GM12892 (cell line): ENCODE measurements at places on chromosomes 6 and 20.

DNA sequence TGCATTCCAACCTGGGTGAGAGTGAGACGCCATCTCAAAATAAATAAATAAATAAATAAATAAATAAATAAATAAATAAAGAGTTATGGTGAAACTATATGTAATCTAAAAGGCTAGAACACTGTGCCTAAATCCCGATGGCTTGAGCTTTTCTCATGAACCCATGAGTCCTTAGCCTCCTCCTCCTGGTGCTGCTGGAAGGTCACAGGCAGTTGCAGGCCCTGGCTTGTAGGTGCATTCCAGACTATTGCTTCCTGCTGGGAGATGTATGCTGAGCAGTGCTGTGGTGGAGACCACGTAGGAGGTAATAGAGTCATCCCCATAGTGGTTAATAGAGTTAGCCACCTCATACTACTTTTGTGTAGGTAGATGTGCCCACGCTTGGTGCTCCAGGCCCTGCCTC is 12.5 kb downstream of the PTK7 start:
- DNase-seq = no peak

DNA sequence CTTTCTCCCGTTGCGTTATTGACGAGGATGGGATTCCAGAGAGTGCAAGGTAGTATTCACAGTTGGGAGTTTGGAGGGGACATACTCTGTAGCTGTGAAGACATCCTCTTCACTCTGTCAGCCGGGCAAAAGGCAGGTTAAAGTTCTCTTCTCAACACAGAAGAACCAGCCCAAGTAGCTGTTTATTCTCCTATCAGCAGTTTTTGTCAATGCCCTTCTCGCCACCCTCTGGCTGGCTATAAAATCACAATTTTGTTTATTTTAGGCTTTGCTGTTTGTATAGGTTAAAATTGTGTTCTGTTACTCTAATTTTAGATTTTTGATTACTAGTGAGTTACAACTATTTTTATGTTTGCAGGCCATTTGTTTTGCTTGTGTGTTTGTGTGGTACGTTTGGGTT is 37.9 kb upstream of the MAS1 start:
- DNase-seq = no peak

DNA sequence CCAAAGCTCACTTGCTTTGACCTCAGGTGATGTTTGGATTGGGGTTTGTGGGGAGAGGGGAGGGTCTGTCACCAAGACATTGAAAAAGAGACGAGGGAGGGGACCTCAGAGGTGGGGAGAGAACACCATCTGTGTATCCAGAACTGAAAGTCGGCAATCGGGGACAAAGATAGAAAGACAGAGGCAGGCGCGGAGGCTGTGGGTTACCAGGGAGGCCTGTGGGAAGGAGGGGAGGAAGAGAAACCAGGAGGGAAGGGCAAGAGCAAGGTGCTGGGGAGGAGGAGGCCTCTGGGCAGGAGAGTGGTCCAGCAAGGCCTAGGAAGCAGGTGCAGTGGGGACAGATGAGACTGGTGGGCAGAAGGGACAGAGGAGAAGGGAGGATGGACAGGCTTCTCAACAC is 211.2 kb downstream of the CDC5L start:
- DNase-seq = no peak

- DNase-seq = no peak
Measured at GRCh38 chr6:23086100-23086499, 516.7 kb downstream of the HDGFL1 start.

DNA sequence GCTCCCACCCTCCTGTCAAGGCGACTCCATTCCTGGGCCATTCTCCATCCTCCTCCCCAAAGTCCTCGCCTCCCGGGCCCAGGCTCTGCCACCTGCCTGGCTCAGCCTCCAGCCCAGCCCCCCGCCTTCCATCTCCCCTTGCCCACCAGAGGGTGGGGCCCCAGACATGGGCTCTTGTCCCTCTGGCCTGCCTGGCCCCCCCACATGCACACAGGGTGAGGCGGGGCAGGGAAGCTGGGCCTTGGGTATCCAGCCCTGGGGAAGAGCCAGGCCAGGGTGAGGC is 95.2 kb downstream of the YTHDF1 start:
- DNase-seq = no peak

GRCh38 chr6:137309078-137309762 is 90.0 kb upstream of the IFNGR1 start:
- DNase-seq = no peak

GRCh38 chr6:158837684-158838625 is 18.8 kb upstream of the EZR start:
- no peak for DNase-seq

DNA sequence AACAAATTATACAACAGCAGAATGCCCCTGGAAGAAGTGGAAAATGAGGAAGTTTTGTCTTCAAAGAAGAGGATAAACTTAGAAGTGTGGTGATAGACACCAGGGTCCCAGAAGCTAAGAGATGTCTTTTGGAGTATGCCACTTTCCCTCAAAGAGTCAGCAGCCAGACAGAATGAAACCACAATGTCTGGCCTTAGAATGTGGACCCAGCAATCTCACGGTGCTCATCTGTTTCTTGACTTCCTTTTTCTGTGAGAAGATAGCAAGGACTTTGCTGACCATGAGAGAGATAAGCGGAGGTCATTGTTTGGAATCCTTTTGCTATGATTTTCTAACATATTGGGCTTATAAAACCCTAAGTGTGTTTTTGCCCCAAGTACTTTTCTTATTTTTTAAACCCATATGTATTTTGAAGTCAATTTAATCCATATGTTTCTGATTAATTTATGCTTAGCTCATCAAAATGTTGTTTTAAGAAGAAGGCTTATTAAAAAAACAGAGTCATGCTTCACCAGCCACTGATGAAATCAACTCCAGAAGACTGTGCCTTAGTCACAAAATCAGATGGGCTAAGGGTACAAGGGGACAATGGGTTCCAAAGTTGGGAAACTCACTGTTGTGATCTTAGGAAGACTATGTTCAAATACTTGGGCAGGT is 451.2 kb upstream of the JAG1 start:
- no peak for DNase-seq

DNA sequence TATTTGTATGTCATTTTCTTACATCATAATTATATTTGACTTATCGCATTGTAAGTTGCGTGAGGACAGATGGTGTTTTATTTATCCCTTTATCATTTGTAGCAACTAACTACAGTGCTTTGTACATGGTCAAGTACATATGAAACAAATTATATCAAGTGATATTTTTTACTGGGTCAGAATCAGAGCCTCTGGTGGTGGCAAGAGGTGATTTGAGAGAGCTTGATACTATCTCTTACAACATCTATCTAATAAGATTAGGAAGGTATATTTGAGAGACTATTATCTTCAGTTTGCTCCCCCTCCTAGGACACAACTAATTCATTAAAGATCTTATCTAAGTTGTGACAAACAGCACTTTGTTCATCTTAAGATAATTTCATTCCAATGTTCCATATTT is 47.7 kb downstream of the BCKDHB start:
- DNase-seq = no peak

DNA sequence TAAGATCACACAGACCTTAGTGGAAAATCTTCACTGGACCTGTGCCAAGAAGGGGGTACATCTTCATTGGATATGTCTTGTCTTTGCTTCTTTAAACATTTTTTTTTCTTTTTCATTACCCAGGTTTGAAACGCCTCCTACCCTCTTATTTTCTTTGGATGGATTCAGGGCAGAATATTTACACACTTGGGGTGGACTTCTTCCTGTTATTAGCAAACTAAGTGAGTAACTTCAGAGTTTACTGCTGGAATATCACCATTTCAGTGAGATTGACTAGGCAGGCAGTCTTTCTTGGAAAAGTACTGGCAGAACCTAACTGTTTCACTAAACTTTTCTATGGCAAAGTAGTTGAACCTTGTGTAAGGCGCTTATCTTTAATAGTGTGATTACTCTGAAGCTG is 47.0 kb downstream of the ENPP1 start:
- DNase-seq = no peak

DNA sequence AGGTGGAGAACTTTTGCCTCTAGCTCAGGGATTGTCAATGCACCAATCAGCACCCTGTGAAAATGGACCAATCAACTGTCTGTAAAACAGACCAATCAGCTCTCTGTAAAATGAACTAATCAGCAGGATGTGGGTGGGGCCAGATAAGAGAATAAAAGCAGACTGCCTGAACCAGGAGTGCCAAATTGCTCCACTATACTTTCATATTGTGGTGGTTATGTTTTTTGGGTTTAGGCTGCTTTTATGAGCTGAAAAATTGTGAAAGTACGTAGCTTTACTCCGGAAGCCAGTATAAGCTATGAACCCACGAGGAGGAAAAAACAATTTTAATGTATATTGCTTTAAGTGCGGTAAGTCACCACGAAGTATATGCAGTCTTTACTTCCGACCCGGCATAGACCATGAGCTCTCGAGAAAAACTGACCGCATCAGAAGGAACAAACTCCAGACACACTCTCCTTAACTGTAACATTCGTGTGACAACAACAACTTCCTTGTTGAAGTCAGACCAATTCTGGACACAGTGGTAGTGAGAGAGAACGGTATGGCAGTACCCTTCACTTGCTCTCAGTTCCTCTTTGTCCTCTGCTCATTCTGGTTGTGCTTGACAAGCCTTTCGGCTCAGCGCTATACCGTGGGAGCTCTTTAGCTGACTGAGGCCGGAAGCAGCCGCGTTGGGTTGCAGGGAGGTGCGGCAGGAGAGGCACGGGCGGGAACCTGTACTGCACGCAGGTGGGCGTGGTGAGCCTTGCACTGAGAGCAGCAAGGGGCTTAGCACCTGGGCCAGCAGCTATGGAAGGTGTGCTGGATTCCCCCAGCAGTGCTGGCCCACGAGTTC is 81.9 kb upstream of the E2F3 start:
- peak; percentile 50 for DNase-seq

DNA sequence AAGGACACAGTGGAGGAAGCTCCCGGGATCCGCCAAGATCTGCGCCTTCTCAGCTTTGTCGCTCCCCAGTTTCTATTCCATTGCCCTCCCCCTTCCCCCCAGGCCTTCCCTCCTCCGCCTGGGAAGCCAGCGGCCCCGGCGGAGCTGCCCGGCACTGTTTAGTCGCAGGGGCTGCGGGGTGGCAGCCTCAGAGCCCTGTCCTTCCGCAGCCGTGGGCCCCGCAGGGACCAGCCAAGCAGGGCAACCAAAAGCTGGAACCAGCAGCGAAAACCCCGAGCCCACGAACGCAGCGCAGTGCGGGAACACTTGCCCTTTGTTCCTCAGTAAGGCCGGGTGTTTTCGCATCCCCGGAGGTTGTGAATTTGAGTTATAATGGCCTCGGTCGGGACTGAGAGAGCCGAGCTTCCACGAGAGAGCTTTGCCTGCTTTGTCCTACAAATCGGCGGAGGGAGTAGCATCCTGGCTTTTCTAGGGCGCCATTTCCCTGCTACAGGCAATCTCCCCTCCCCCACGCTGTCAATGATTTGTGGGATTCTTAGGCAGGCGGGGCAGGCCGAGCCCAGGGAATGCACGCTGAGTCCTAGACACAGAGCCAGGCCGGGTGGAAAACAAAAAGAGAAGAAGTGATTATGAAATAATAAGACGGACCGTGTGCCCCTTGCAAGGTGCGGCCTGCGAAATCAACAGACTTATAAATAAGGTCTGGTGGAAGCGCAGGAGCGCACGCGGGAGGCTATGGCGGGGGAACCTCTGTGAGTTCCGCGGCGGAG is 4.0 kb upstream of the TUBB2B start:
- no peak for DNase-seq

DNA sequence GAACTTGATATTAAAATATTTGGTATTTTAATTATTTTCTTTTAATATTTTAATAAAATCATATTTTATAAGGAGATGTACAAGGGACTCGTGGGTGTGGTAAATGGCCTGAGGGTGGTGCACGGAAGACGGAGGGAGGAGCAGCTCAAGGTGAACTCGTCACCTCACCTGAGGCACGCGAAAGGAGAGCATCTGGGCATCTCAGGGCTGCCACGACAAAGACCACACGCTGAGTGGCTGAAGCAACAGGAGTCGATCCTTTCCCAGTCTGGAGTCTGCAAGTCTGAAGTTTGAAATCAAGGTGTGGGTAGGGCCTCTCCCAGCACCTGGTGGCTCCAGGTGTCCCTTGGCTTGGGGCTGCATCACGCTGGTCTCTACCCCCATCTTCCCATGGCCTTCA is 39.7 kb downstream of the APCDD1L start:
- DNase-seq = no peak

DNA sequence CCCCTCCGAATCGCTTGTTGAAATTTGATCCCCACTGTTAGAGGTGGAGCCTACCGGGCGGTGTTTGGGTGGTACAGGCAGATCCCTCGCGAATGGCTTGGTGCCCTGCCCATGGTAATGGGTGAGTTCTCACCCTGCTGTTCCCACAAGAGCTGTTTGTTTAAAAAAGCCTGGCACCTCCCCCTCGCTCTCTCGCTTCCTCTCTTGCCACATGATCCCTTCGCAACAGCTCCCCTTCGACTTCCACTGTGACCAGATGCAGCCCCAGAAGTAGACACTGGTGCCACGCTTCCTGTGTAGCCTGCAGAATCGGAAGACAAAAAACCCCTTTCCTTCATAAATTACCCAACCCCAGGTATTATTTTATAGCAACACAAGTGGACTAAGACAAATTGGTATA is 292.2 kb upstream of the QKI start:
- DNase-seq = no peak

DNA sequence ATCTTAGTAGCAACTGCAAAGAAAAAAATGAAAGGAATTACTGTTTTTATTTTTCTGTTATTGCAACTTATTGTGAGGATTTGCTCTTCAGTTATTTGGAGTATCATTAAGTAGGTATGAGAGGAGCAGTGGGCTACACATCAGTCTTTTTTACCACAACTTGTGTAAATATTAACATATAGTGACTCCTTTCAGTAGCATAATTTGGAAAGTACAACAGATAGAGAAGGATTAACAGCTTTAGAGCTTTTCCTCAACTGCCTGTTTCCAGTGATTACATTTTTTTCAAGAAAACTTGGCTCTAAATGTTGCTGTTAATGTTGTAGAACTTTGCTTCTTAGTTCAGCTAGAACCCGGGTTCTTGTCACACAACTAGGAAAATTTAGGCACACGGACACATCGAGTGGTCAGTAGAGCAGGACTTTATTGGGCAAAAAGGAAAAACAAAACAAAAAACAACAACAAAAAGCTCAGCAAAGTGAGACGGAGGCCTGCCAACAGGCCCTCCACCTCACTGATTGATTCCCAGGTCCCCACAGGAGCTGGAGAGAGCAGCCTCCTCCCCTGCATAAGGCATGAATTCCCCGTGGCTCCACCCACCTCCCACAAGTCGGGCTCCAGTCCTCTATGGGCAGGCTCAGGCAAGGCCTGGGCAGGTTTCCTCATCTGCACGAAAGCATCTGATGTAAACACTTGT is 75.1 kb downstream of the ADGRG6 start:
- no peak for DNase-seq

- peak; percentile 85 for DNase-seq
Measured at GRCh38 chr6:159169193-159169555, at the start of gene FNDC1. Gene FNDC1 (plus strand): TSS chr6:159169400. CDS start chr6:159169597, 197 bp downstream.

DNA sequence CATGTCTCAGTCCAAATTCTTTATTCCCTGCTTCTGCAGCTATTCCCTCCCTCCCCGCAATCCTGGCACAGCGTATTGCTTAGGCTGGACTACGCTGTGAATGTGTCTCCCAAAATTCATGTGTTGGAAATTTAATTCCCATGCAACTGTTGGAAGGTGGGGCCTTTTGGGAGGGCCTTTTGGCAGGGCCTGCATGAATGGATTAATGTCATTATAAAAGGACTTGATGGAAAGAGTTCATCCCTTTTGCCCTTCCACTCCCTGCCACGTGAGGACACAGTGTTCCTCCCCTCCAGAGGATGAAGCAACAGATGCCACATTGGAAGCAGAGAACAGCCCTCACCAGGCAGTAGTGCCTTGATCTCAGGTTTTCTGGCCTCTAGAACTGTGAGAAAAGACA is 20.4 kb upstream of the NOTCH4 start:
- no peak for DNase-seq
